ENCODE measurements at places on chromosomes 4 and X. TPM values are rescaled to one million over a fixed set of nuclear protein-coding genes. Genes with fewer than 3 reads are reported as not detected.

- H3K27ac ChIP-seq, result no peak within 1 kb of the TSS
- H3K27me3 ChIP-seq, result peaks cover 43% of the 10 kb centered on the region
- no peak for DNase-seq
- H3K36me3 ChIP-seq, result no peaks in the 10 kb centered on the region
Observed at GRCh38 chrX:137033774-137034507, at the start of gene GPR101. TSS of gene GPR101 (minus strand) at chrX:137033995. CDS start at chrX:137031674, 2,321 bp downstream.

GRCh38 chrX:11481035-11481434, 184.7 kb downstream of the ARHGAP6 start:
- H3K27me3 ChIP-seq, result peaks cover 3% of the 10 kb centered on the region
- peaks cover 28% of the 10 kb centered on the region for H3K4me1 ChIP-seq
- H3K27ac ChIP-seq, result no peak overlapping the region
- H3K36me3 ChIP-seq, result no peaks in the 10 kb centered on the region
- DNase-seq, result no peak

GRCh38 chrX:1421433-1422134, 29.7 kb upstream of the SLC25A6 start:
- H3K27me3 ChIP-seq, result no peaks in the 10 kb centered on the region
- no peak overlapping the region for H3K4me3 ChIP-seq
- no peak overlapping the region for H3K27ac ChIP-seq
- peaks cover 12% of the 10 kb centered on the region for H3K4me1 ChIP-seq

DNA sequence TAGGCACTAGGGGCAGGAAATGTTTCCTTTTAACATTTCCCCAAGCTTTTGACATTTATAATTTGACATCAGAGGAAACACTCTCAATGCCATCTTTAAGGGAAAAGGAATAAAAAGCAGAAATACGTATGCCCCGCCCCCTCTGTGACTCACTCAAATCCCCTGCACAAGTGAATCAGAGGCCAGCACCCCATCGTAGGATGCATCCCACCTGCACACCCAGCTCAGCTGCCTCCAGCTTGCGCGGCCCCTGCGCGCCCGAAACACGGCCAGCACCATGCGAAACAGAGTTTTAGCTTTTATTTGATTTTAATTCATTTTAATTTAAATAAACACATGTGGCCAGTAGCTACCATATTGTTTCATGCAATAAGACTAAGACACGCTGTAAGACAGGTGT, 29.5 kb downstream of the ABLIM2 start:
- no peak overlapping the region for H3K4me3 ChIP-seq
- H3K27me3 ChIP-seq, result no peaks in the 10 kb centered on the region
- no peaks in the 10 kb centered on the region for H3K36me3 ChIP-seq
- H3K27ac ChIP-seq, result no peak overlapping the region
- peaks cover 22% of the 10 kb centered on the region for H3K4me1 ChIP-seq

- H3K27me3 ChIP-seq, result no peaks in the 10 kb centered on the region
- no peaks in the 10 kb centered on the region for H3K36me3 ChIP-seq
- H3K27ac ChIP-seq, result no peak overlapping the region
- no peak overlapping the region for H3K4me3 ChIP-seq
- peaks cover 4% of the 10 kb centered on the region for H3K4me1 ChIP-seq
- DNase-seq, result no peak
Observed at GRCh38 chr4:15410750-15411149, 17.1 kb upstream of the C1QTNF7 start.

Gene CRLF2
- total RNA-seq, result not detected

DNA sequence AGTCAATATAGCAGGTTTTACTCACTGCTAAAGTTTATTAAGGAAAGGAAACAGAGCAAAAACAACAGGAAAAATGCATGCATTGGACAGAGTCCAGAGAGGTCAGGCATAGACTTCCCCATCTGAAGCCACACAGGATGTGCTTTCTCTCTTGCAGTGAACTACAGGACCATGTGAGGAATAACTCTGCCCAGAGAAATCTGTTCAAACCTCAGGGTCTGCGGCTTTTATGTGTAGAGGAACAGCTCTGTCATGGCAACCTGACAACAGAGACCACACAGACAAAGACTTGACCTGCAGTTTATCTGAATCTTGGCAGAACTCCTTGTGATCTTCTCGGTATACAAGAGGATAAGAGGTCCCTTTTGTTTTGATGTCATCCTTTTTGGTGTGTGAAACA, 46.3 kb upstream of the LONRF3 start:
- H3K4me1 ChIP-seq, result no peaks in the 10 kb centered on the region
- H3K4me3 ChIP-seq, result no peak overlapping the region
- no peak for DNase-seq
- H3K27ac ChIP-seq, result no peak overlapping the region

GRCh38 chr4:139214039-139214534, 37.1 kb upstream of the ELF2 start:
- peaks cover 7% of the 10 kb centered on the region for H3K4me1 ChIP-seq
- DNase-seq, result peak; percentile 41
- no peaks in the 10 kb centered on the region for H3K27me3 ChIP-seq
- H3K27ac ChIP-seq, result no peak overlapping the region
- no peak overlapping the region for H3K4me3 ChIP-seq
- no peaks in the 10 kb centered on the region for H3K36me3 ChIP-seq

Gene TEX13B
- 3.4 TPM for total RNA-seq

- H3K36me3 ChIP-seq, result no peaks in the 10 kb centered on the region
- DNase-seq, result no peak
- no peak overlapping the region for H3K27ac ChIP-seq
- no peak overlapping the region for H3K4me3 ChIP-seq
- H3K4me1 ChIP-seq, result peaks cover 11% of the 10 kb centered on the region
- no peaks in the 10 kb centered on the region for H3K27me3 ChIP-seq
Observed at GRCh38 chr4:104395168-104395614, 99.5 kb downstream of the CXXC4 start.

Gene GIMD1
- not detected for total RNA-seq

- H3K27ac ChIP-seq, result no peak overlapping the region
- peak overlapping the region; percentile 74 for H3K4me3 ChIP-seq
- no peaks in the 10 kb centered on the region for H3K36me3 ChIP-seq
Observed at GRCh38 chrX:38220024-38220414, 652 bp downstream of the SRPX start.

DNA sequence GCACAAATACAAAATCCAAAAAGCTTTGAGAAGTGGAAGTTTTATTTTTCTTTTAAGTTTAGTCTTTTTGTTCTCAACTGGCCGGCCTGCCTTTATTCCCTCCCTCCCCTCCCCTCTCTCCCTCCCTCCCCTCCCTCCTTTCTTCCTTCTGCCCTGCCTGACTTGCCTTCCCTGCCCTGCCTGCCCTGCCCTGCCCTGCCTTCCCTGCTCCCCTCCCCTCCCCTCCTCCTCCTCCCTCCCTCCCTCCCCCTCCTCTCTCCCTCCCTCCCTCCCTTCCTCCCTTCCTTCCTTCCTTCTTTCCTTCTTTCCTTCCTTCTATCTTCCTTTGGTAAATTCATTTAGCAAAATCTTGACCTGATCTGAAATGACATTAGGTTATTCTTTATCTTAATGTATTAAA, 69.8 kb upstream of the LIMCH1 start:
- no peak for DNase-seq
- H3K36me3 ChIP-seq, result no peaks in the 10 kb centered on the region
- H3K4me3 ChIP-seq, result no peak overlapping the region
- no peak overlapping the region for H3K27ac ChIP-seq

Gene GAGE2A
- total RNA-seq, result 0.83 TPM

Gene ARAP2
- total RNA-seq, result 2.4 TPM

GRCh38 chrX:41481264-41482109, 34.3 kb downstream of the NYX start:
- H3K27me3 ChIP-seq, result no peaks in the 10 kb centered on the region
- H3K27ac ChIP-seq, result no peak overlapping the region
- DNase-seq, result peak; percentile 31
- peaks cover 29% of the 10 kb centered on the region for H3K4me1 ChIP-seq
- no peak overlapping the region for H3K4me3 ChIP-seq

DNA sequence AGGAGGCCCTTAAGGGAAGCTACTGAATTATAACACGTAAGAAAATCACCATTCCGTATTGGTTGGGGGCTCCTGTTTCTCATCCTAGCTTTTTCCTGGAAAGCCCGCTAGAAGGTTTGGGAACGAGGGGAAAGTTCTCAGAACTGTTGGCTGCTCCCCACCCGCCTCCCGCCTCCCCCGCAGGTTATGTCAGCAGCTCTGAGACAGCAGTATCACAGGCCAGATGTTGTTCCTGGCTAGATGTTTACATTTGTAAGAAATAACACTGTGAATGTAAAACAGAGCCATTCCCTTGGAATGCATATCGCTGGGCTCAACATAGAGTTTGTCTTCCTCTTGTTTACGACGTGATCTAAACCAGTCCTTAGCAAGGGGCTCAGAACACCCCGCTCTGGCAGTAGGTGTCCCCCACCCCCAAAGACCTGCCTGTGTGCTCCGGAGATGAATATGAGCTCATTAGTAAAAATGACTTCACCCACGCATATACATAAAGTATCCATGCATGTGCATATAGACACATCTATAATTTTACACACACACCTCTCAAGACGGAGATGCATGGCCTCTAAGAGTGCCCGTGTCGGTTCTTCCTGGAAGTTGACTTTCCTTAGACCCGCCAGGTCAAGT, 6.9 kb upstream of the MSANTD1 start:
- H3K27ac ChIP-seq, result peak overlapping the region; percentile 17
- DNase-seq, result no peak
- H3K4me3 ChIP-seq, result no peak overlapping the region
- H3K27me3 ChIP-seq, result peaks cover 5% of the 10 kb centered on the region

Gene RASSF6
- 0.27 TPM for total RNA-seq

DNA sequence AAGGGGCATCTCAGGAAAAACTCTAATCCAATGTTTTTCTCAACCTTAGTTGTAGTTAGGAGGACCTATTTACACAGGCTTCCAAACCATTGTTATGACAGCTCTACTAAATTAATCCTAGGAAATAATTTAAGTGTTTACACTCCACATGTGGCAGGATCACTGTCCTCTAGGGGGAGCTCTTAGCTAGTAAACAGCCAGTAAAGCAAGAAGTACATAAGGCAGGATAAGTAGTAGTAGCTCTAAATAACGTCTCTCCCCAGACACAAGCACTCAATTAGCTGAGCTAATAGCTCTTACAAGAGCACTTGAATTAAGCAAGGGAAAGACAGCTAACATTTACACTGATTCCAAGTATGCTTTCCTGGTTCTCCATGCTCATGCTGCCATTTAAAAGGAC, 37.3 kb downstream of the NUDT11 start:
- H3K36me3 ChIP-seq, result no peaks in the 10 kb centered on the region
- no peak overlapping the region for H3K27ac ChIP-seq
- no peak overlapping the region for H3K4me3 ChIP-seq

- no peaks in the 10 kb centered on the region for H3K27me3 ChIP-seq
- H3K36me3 ChIP-seq, result no peaks in the 10 kb centered on the region
- peaks cover 36% of the 10 kb centered on the region for H3K4me1 ChIP-seq
- H3K27ac ChIP-seq, result no peak overlapping the region
- DNase-seq, result no peak
Observed at GRCh38 chrX:72396117-72396516, 90.4 kb upstream of the CITED1 start.

DNA sequence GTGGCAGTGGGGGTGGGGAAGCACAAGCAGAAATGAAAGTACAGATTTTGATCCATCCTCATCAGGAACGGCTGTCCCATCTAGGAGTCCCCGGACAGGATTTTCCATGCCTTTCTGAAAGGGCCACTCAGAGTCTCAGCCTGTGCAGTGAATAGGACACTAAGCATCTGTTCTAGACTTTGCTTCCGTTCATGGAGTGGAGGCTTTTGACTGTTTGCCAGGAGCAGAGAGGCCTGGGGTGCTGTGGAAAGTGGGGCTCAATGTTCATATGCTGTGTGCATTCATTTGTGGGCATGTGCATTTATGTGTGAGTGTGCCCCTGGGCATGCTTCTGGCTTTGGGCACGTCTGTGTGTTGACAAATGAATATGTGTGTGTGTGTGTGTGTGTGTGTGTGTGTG, 25.6 kb upstream of the MAMLD1 start:
- 0 out of 2 replicates have a peak, but pooled peaks cover 2% of the 10 kb centered on the region for H3K27me3 ChIP-seq
- H3K36me3 ChIP-seq, result no peaks in the 10 kb centered on the region
- no peak for DNase-seq
- no peak overlapping the region for H3K4me3 ChIP-seq
- H3K4me1 ChIP-seq, result no peaks in the 10 kb centered on the region

GRCh38 chr4:169626331-169627282, 6.2 kb downstream of the CLCN3 start:
- H3K4me1 ChIP-seq, result peaks cover 9% of the 10 kb centered on the region
- no peak overlapping the region for H3K4me3 ChIP-seq
- no peak for DNase-seq
- peak overlapping the region; percentile 46 for H3K27ac ChIP-seq

- no peak overlapping the region for H3K27ac ChIP-seq
- no peak overlapping the region for H3K4me3 ChIP-seq
- H3K27me3 ChIP-seq, result no peaks in the 10 kb centered on the region
- H3K4me1 ChIP-seq, result peaks cover 3% of the 10 kb centered on the region
- H3K36me3 ChIP-seq, result no peaks in the 10 kb centered on the region
- no peak for DNase-seq
Observed at GRCh38 chr4:113732967-113733527, 28.5 kb downstream of the CAMK2D start.

- peaks cover 29% of the 10 kb centered on the region for H3K4me1 ChIP-seq
- peak overlapping the region; percentile 78 for H3K4me3 ChIP-seq
- H3K36me3 ChIP-seq, result no peaks in the 10 kb centered on the region
- no peaks in the 10 kb centered on the region for H3K27me3 ChIP-seq
- no peak overlapping the region for H3K27ac ChIP-seq
Observed at GRCh38 chrX:9342561-9343051, 122.3 kb upstream of the TBL1X start.

Gene GAGE12F
- total RNA-seq, result 0.82 TPM

- H3K4me1 ChIP-seq, result no peaks in the 10 kb centered on the region
- H3K27me3 ChIP-seq, result no peaks in the 10 kb centered on the region
- H3K36me3 ChIP-seq, result peaks cover 18% of the 10 kb centered on the region
- no peak overlapping the region for H3K27ac ChIP-seq
- DNase-seq, result no peak
Observed at GRCh38 chrX:47992095-47992380, 11.8 kb downstream of the ZNF182 start.

- H3K4me1 ChIP-seq, result peaks cover 14% of the 10 kb centered on the region
- no peaks in the 10 kb centered on the region for H3K36me3 ChIP-seq
- peaks cover 63% of the 10 kb centered on the region for H3K27me3 ChIP-seq
- peak within 1 kb of the TSS; percentile 75 for H3K4me3 ChIP-seq
- DNase-seq, result peak; percentile 74
- H3K27ac ChIP-seq, result no peak within 1 kb of the TSS
Observed at GRCh38 chr4:76897536-76898384, at the start of gene SOWAHB. TSS of gene SOWAHB (minus strand) at chr4:76898144. CDS start at chr4:76897849, 295 bp downstream.

DNA sequence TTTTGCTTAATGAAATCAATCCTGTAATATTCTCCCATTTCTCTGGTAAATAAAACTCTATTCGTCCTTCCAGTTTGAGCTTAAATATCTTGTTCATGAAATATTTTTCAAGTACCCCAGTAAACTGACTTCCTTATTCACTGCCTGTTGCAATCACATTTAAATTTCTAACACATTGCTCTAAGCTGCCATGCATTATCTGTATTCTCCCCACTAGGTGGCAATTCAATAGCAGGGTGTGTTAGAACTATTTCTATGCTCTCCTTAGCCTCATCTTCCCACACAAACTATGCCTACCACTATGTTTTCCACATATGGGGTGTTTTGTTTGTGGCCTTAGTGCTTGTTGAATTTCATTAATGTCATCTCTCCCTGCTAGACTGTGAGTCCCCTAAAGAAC, 377.1 kb upstream of the HS3ST1 start:
- H3K4me3 ChIP-seq, result no peak overlapping the region
- no peaks in the 10 kb centered on the region for H3K4me1 ChIP-seq
- H3K27me3 ChIP-seq, result no peaks in the 10 kb centered on the region
- H3K36me3 ChIP-seq, result peaks cover 6% of the 10 kb centered on the region
- no peak overlapping the region for H3K27ac ChIP-seq
- DNase-seq, result no peak

Gene YIPF6
- 40.5 TPM for total RNA-seq

GRCh38 chr4:170124406-170124805, 34.6 kb upstream of the AADAT start:
- no peak overlapping the region for H3K27ac ChIP-seq
- DNase-seq, result no peak
- H3K4me3 ChIP-seq, result no peak overlapping the region
- peaks cover 20% of the 10 kb centered on the region for H3K4me1 ChIP-seq
